ENCODE measurements at places on chromosomes 4 and X.

DNA sequence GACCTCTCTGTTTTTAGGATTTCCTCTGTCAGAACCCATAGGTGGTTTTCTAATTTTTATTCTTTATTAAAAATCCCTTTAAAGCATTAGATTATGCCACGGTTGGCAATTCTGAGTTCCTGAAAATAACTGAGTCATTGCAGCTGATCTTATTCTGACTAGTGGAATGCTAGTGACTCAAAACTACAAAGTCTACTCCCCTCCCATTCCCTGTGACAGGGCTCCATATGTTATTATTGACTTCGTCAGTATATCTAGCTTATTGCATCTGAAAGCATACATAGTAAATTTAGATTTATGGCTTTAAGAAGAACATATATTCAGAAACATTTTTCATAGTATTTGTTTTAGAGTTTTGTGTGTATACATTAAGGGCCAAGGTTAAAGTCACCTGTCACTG lies 38.5 kb downstream of the HERC3 start:
- no peak for DNase-seq

DNA sequence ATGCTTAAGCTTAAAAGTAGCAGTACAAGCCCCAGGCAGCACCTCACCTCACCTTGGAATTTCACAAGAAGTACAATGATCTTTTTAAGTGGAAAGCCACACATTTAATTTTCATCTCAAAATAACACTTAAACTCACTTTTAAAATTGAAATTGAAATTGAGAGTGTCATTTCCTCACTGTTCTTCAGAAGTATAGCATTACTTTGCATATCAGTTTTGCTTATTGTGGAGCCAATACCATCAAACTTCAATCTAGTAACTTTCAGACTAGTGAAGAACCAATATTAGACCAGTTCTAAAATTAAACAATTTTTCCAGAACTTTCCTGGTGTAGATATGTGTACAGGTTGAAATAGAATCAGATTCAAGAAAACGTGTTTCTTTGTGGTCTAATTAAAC lies 242.4 kb downstream of the NDST4 start:
- no peak for DNase-seq

GRCh38 chrX:49226946-49227345 lies 6.2 kb downstream of the CACNA1F start:
- DNase-seq: no peak

- no peak for DNase-seq
Measured at GRCh38 chr4:26458157-26458561, 32.1 kb downstream of the CCKAR start.

DNA sequence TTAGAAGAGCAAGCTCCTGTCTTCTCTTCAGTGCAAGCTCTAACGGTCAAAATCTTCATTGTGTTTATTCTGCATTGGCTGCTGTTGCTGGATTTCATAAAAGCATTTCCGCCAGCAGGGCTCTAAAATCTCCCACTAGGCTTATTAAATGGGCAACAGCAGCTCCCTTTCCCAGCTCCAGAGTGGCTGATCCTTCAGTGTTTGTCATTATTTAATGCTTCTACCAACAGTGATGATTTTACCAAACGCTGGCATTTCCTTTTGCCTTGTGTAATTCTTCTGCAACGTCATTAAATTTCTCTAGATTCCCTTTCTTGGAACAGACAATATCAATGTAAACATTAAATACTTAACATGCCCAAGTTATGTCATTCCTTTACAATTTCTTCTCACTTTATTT lies 20.1 kb downstream of the SLC7A11 start:
- no peak for DNase-seq

- no peak for DNase-seq
Measured at GRCh38 chr4:139956507-139957017, 197.4 kb downstream of the MAML3 start.

GRCh38 chr4:2792711-2793585 lies at the start of gene SH3BP2:
Gene SH3BP2, plus strand, starts transcription at chr4:2793085. Its CDS starts 27,533 bp downstream, at chr4:2820618.
- DNase-seq: no peak

- DNase-seq: no peak
Measured at GRCh38 chr4:186622788-186623464, 67.6 kb upstream of the MTNR1A start.

GRCh38 chr4:139918591-139918990 lies 235.4 kb downstream of the MAML3 start:
- DNase-seq: no peak

GRCh38 chr4:121375262-121375661 lies 5.6 kb downstream of the QRFPR start:
- DNase-seq: no peak

DNA sequence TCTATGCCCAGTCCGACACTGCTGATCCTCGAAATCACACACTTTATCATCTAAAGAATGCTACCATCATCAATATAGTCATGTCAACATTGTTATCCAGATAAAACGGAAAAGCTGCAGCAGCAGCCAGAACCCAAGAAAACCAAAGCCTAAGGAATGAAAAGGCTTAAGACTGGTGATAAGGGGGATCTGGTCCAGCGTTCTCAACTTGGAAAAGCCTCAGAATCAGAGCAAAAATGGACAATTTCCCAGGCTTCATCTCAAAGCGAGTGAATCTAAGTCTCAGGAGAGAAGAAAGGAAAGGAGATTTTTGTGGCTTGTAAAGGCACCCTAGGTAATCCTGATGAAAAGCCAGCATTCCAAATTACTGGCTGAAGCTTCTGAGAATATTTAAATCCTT lies 8.2 kb downstream of the ZNF518B start:
- no peak for DNase-seq

GRCh38 chrX:118038614-118039365 lies 77.8 kb downstream of the KLHL13 start:
- no peak for DNase-seq

DNA sequence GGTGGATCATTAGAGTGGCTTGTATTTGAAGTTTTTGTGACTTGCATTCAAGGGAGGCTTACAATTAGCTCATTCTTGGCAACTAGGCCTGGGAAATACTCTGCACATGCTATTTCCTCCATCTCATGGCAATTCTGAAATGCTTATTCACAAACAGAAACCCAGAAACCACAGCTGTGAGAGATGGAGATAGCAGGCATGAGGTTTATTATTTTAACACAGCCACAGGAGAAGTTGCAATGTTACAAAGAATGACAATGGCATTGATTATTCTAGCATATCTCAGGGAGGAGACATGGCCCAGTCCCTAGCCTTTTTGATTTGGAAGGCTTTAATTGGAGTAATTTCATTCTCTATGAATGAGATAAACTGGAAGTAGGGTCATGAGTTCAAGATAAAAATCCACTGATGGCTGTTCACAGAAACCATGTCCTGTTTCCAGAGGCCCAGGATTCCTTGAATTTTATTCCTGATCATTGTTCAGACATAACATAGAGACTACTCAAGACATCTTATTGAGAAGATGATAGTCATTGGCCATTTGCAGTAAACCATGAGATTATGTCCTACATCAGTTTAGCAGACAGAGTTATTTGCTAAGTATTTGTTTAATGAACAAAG lies 123.9 kb downstream of the MID1 start:
- no peak for DNase-seq

GRCh38 chr4:138298866-138299265 lies 56.7 kb upstream of the SLC7A11 start:
- no peak for DNase-seq

DNA sequence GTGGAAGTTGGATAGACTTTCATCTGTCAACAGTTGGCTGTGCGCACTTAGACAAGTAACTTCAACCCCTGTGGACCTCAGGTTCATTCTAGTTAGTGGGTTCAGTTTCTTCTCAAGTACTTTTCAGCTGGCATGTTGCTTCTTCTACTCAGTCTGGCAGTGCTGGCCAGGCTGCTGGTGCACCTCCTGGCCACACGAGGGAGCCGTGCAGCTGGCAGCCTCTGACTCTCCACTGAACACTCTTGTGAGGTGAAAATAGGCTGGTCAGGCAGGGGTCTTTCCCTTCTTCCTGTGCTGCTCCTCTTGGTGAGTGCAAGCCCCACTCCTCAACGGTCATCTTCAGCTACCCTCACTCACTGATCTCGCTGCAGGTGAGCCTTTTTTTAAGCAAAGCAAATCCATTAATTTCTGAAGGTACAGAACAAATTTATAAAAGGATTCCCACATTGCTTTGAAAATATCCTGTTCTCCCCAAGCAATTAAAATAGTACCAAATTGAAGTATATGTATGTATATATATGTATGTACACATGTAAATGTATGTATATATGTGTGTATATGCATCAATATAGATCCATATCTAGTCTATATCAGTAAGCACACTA lies 30.6 kb downstream of the LONRF3 start:
- peak; percentile 7 for DNase-seq

DNA sequence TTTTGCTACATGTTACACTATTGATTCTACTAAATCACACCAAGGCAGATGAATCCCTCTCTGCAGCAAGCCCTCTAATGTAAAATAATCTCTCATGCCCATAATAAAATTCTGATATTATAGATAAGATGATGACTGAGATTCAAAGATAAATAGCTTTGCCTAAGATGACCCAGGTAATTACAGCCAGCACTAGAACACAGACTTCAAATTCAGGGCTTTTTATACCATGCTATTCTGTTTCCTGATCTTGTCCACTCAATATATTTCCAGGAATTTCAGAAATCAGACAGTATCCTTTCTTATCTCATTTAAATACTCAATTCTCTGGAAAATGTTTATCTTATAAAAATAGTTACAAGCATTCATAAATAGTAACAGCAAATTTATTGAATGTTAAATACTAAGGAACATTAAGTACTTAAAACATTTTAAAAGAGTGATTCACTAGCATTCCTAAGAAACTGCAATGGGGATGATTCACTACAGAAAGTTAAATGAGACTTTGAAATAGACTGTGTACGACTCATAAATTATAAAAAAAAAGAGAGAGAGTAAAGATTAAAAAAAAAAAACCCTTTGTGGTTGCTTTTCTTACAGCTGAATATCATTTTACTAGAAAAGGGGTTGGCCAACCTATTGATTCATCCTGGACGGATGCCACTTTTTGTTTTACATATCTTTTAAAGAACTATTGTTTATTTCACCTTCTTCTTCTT lies 45.8 kb upstream of the IL21 start:
- no peak for DNase-seq

DNA sequence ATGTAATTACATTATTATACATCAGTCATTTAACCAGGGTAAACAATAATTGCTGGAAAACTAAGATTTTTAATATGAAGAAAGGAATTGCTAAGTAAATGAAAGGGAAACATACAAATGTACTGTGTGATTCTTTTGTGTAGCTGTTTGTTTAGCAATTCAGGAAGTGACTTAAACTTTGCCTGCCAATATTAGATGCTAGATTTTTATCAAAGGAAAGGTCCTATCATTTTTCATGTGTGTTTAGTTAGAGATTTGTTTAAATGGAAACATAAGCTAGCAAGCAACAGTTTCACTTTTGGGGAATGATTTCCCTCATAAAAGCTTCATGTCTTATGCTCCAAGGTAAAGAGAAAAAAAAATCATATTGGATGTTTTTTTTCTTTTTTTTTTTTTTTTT lies 95.1 kb upstream of the LIMCH1 start:
- no peak for DNase-seq

- no peak for DNase-seq
Measured at GRCh38 chrX:72572248-72573157, at the start of gene HDAC8. Gene HDAC8, minus strand, starts transcription at chrX:72572843. Its CDS starts 82 bp downstream, at chrX:72572761.

DNA sequence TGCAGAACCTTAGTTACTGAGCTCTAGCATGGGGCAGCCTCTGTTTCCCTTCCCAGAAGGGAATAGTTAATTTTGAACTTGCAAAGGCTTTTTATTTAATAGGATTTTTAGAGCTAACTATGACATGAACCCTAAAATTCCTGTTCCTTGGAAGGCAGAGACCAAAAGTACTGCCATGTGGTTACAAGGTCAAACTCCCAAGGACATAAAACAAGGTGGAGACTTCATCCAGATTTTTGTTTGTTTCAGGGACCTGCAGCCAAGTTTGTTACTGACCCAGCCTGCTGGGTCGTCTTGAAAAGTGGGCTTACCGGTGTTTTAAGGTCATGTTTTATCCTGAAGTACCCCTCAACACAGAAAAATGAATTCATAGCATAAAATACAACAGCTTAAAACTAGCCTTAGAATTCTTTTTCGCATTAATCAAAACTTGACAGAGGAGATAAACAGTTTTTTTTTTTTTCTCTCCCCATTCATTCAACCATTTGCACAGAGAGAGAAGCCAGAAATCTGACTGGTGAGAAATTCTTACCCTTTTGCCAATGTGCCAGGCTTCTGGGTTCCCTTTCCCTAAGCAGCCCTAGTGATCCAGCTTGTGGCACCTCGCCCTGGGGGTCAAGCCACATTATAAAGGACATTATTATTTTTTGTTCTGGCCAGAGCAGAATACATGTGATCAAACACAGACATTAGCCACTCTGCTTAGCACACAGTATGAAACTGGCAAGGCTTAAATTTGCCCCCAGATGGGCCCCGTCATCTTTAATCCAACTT lies 21.5 kb upstream of the GRPEL1 start:
- no peak for DNase-seq

- DNase-seq: no peak
Measured at GRCh38 chrX:9566150-9566621, 101.3 kb downstream of the TBL1X start.

DNA sequence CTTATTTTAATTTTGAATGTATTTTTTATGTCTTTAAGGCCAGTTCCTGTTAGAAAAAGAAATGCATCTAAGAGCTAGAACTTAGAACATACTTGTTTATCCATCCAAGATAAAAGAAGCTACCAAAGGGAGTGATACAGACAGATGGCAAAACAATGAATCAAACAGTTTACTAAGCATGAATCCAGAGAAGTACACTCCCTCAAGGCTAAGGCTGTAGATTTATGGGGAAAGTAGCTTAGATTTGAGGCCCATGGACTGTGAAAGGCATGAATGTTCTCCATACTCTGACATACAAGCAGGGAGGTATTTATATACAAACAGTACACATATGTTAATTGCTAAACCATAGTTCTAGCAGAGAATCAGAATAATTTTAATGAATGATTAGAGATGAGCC lies 255.3 kb upstream of the NRK start:
- no peak for DNase-seq

DNA sequence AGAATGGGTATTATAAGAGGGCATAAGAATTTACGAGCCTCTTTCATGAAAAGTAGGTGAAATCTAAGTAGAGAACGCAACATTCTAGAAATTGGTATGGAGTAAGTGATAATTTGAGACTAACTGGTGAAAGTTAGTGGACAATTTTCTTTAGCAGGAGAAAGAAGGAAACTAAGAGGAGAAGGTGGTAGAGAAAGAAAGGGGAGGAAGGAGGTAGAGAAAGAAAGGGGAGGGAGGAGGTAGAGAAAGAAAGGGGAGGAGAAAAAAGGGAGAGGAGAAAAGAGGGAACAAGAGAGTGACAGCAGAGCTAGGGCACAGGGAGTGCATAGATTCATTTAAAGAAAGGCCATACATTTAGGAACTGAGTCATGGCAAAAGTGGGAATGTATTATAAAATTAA lies 94.1 kb downstream of the RNF150 start:
- DNase-seq: no peak

GRCh38 chr4:29972121-29972520 lies 748.0 kb upstream of the PCDH7 start:
- no peak for DNase-seq

GRCh38 chr4:170687751-170688150 lies 598.0 kb upstream of the AADAT start:
- no peak for DNase-seq

GRCh38 chr4:87911252-87911774 lies 64.2 kb upstream of the SPP1 start:
- no peak for DNase-seq

Data from stimulated activated CD8-positive, alpha-beta memory T cell treated with anti-CD3 and anti-CD28 coated beads, Interleukin-7, amount 100 ng/mL, for 24 hours (primary cell).